ENCODE measurements at places on chromosomes 3 and 15.

GRCh38 chr3:63990733-63991132 is 32.6 kb downstream of the PSMD6 start:
- DNase-seq, result no peak

DNA sequence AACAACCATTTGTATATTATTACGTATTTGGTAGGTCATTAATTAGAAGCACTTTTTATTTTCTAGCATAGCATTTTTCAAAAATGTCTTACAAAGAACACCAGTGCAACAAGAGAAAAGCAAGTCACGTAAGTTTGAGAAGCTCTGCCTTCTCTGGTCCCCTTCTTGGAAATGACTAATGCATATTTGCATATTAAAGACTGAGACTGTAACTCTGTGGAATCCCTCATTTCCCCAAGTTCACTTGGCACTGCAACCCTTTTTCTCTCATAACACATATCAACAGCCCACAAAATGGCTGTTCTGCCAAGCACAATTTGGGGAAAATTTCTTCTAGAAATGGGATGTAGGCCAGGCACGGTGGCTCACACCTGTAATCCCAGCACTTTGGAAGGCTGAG is 176.3 kb downstream of the ERC2 start:
- DNase-seq, result no peak

DNA sequence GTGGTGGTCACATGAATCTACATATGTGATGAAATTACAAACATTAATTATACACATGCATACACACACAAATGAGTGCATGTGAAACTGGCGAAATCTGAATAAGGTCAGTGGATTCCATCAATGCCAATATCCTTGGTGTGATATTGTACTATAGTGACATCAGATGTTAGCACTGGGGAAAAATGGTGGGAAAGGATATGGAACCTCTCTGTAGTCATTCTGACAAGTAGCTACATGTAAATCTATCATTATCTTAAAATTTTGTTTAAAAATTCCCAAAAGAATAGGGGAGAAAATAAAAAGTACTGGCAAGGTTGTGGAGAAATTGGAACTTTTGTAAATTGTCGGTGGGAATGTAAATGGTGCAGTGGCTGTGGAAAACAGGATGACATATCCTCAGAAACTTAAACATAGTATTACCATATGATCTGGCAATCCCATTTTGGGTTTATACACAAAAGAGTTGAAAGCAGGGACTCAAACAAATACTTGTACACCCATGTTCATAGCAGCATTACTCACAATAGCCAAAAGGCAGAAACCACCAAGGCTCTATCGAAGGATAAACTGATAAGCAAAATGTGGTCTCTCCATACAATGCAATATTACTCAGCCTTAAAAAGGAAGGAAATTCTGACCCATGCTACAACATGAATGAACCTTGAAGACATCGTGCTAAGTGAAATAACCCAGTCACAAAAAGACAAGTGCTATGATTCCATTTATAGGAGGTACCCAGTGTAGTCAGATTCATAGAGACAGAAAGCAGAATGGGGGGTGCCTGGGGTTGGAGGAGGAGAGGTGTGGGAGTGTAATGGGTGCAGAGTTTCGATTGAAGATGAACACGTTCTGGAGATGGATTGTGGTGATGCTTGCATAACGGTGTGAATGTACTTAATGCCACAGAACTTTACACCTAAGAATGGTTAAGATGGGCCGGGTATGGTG is 25.3 kb upstream of the HRH1 start:
- DNase-seq, result no peak

DNA sequence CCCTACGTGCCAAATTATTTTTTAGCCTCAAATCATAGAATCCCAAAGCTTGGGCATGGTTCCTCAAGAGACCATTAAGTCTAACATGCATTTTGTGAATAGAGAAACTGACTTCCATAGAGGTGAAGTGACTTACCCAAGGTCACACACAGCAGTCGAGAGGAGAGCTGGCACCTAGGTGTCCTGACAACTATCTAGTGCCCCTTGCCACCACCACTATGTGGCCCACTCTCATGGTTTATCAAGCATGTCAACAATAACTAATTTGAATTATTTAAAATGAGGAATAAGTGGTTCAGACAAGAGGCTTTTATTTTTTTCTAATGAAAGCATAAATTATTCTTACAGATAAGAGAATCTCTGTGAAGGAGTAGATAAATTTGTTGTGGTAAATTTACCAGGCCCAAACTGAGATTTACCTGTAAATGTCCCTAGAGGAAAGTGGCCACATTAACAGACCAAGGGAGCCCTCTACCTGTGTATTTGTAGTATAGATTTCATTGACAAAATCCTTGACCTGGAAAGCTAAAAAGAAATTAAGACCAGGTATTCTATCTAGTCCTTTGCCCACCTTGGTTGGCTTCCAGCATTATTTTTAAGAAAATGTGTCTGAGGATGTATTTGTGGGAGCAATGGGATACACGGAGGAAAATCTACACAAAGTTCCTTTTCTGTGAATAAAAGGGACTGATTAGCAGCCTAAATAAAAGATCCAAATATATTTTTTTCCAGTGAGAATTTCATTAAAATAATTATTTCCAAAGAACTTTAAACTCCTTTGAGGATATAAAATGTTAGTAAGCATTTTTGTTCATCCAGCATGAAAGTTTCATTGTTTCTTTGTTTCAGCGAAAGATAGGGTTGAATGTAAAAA is 49.1 kb downstream of the IQCH start:
- peak; percentile 49 for DNase-seq

- no peak for DNase-seq
Observed at GRCh38 chr3:72155391-72156064, 370.6 kb upstream of the PROK2 start.

GRCh38 chr15:48447657-48448056 is 116.4 kb downstream of the DUT start:
- no peak for DNase-seq

DNA sequence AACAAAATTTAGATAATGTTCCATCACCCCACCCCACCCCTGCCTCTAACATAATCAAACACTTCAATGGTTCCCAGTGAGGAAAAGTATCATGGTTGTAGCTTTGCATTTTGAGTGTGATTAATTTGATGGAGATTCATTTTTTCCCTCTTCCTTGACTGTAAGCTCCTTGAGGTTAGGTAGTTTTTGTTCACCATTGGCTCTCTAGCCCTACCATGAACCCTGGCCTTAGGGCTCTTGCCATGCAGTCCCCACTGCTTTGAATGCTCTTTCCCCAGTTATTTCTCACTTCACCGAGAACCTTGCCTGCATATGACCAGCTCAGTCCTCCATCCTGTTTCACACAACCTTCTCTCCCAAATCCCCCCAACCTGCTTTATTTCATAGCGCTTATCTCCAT is 5.0 kb upstream of the MBNL1 start:
- DNase-seq, result no peak

GRCh38 chr15:35867356-35867755 is 321.4 kb upstream of the DPH6 start:
- DNase-seq, result no peak

GRCh38 chr15:78035861-78036476 is 41.5 kb downstream of the TBC1D2B start:
- DNase-seq, result no peak

GRCh38 chr3:116135457-116136085 is 309.7 kb downstream of the LSAMP start:
- DNase-seq, result peak; percentile 64

- DNase-seq, result peak; percentile 59
Observed at GRCh38 chr3:103002425-103003176, 567.8 kb downstream of the ZPLD1 start.

- no peak for DNase-seq
Observed at GRCh38 chr3:70916375-70917055, 604.1 kb upstream of the MDFIC2 start.

DNA sequence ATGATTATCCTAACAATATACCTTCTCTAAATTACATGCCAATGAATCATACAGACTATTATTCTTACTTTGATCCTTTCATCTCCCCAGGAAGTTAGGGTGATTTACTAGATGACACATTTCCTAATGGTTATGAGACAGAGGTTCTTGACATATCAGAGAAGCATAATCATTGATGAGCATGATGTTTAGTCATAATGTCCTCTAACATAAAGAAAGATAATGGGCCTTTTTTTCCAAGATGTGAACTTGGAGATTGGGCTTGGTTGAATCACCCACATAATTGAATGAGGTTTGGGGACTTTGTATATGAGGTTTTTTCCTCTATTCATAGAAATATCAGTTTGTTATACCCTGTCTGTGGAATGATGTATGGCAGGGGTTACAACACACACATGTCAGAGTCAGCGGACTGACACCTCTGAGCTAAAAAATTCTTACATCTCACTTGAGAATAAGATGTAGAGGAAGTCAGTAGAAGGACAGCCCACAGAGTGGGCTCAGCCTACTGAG is 69.7 kb upstream of the DCBLD2 start:
- no peak for DNase-seq

- no peak for DNase-seq
Observed at GRCh38 chr3:96779810-96780209, 34.6 kb upstream of the EPHA6 start.

DNA sequence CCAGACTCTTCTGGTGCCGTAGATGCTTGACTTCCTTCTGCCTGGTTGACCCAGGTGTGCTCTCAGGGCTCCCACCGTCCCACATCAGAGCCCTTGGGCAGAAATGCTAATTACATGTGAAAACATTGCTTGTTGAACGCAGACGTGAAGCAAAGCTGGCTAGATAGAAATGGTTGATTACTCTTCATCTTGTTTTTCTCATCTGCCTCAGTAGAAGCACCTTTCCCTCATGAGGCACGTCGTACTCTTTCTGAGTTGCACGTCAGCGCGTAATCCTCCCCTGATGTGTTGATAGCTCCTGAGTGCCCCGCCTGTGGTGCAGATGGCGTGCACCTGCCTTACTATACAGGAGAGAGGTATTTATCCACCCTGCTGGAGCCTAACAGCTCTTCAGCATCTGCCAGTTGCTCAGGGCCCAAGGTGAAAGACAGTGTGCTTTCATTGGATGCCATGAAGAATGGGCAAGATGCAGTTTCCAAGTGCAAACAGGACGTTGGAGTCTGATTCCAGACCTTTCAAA is 18.1 kb downstream of the MAP6D1 start:
- peak; percentile 99 for DNase-seq

DNA sequence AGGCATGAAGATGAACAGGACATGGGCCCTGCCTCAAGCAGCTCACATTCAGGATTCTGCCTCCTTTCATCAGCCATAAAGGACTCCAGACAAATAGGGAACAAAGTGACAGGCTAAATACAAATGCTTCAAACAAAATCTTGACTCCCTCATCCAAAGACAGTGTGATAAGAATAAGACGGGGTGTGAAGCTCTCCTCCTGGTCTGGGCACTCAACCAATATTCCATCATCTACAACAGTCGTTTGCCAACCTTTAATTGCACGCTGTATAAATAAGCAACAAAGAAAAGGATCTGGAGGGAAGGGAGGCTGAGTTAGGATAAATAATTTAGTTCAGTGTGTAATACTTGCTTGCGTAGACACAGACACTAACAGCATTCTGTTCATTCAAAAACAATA is 5.4 kb downstream of the CCDC54 start:
- no peak for DNase-seq

GRCh38 chr3:71419369-71419768 is 164.2 kb downstream of the FOXP1 start:
- DNase-seq, result no peak

- DNase-seq, result peak; percentile 74
Observed at GRCh38 chr15:53197426-53197839, 407.3 kb upstream of the ONECUT1 start.

DNA sequence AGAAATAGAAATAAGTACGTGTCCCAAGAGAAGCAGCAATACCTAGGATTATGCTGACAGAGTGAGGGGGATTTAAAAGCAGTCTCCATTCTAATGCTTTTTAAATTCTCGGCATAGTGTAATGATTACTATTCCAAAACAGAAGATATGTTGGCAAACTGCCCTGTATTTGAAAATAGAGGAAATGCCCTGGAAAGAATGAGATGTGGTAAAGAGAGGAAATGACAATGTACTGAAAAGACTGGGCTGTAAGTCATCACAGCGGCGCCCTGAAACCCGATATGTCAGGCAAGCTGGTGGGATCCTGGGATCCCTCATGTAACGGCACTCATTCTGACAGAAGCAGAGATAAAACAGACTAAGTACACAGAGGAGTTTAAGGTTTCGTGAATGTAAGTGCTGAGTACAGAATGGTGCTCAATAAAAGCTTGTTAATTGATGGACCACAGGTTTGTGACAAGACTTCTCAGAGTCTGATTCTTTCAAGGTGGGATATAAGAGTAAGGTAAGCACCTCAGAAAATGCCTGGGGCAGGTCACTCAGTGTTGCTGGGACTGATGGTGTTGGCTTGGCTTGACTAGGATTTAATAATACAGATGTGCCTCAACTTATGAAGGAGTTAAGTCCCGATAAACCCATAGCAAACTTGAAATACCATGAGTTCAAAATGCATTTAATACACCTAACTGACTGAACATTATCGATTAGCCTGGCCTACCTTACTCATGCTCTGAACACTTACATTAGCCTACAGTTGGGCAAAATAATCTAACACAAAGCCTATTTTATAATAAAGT is 91.4 kb downstream of the NFKBIZ start:
- DNase-seq, result peak; percentile 48

DNA sequence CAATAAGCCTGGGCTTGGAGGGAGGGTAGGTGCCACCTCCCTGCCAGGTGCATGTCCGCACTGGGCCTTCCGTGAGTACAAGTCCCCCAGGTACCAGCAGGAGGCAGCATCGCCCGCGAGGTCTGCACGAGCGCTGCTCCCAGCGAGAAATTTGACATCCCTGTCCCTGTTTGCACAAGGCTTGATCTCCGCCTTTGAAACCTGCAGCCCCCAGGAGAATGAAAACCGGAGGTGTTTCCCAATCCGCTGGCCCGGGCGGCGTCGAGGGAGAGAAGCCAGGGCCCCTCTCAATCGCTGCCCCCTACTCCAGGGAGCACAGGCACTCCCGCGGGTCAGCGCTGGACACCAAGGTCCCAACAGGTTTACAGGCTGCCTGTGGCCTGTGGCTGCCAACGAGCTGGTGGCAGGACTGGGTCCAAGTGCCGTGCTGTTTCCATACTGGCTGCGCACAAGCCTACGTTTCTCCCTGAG is 961 bp downstream of the HAPLN3 start:
- DNase-seq, result peak; percentile 34

DNA sequence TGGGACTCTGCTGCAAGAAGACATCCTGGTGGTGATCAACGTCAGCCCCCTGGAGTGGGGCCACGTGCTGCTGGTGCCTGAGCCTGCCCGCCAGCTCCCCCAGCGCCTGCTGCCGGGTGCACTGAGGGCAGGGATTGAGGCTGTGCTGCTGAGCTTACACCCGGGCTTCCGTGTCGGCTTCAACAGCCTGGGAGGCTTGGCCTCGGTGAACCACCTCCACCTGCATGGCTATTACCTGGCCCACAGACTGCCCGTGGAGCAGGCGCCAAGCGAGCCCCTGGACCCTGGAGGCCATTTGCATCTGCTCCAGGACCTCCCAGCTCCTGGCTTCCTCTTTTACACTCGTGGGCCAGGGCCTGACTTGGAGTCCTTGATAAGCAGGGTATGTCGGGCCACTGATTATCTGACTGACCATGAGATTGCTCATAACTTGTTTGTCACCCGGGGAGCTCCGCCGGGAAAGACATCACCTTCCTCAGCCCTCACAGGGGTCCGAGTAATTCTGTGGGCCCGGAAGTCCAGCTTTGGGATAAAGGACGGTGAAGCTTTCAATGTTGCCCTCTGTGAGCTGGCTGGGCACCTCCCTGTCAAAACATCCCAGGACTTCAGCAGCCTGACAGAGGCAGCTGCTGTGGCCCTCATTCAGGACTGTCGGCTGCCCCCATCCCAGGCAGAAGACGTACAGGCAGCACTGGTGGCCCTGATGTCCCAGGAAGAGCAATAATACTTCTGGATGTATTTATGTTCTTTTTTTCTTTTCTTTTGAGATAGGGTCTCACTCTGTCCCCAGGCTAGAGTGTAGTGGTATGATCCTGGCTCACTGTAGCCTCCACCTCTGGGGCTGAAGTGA is 7.6 kb downstream of the GDPGP1 start:
- no peak for DNase-seq

- no peak for DNase-seq
Observed at GRCh38 chr3:49788056-49788455, 1.7 kb upstream of the IP6K1 start.
